ENCODE measurements at places on chromosomes 12 and 14.

GRCh38 chr12:110907583-110907982 is 12.8 kb downstream of the MYL2 start:
- DNase-seq = no peak

- DNase-seq = no peak
These were observed 380.0 kb downstream of the LRFN5 start for GRCh38 chr14:41986700-41987099.

- DNase-seq = no peak
These were observed 53.1 kb downstream of the SLCO1C1 start for GRCh38 chr12:20748198-20748597.

DNA sequence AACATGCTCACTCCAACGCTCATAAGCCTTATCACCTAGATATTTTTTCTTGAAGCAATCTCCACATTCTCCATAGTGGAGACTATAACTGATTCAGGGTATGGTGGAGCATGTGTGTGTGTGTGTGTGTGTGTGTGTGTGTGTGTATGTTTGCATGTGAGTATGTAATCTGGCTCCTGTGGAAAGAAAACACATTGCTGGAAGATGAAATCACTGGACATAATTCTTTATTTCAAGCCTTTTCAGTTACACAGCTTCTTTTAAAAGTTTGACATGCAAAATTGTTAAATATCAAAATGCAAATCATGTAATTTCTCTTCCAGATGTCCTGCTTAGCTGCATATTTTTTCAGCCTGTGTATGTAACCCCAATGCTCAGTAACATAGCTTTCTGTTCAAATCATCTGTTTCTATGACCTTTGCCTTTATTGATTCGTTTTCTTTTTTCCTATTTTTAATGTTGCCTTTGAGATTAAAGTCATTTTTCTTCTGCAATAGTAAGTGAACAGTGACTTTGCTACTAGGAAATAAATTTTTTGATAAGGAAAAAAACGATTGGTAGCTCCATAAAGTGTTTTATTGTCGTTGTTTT is 80.5 kb upstream of the BTG1 start:
- no peak for DNase-seq

DNA sequence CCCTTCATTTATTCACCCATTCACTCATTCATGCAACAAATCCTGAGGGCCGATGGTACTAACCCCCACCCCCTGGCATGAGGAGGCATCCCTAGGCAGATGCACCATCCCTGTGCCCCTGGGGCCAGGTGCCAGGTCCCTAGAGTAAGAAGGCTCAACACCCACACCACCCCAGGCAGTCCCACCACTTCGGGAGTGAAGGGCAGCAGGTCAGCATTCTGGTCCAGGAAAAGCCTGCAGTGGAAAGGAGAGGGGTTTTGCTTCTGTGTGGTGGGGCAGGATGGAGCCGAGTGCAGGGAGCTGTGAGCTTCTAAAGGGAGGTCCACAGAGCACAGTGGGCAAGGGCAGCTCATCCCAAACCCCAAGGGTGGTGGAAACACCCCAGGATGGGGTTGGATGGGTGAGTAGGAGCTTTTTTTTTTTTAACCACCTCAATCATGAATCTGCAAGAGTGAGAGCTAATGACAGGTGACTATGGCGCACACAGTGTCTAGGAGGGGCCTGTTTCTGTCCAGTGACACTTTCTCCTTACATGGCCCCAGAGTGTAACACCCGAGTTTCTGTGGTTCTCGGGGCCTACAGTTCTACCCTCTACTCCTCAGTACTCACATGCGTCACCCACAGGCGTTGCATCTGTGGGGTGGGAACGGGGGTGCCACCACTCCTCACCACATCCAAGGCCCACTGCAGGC is 414.3 kb downstream of the TMEM121 start:
- no peak for DNase-seq

GRCh38 chr12:1630133-1630826 is 1.2 kb downstream of the WNT5B start:
- DNase-seq = no peak

DNA sequence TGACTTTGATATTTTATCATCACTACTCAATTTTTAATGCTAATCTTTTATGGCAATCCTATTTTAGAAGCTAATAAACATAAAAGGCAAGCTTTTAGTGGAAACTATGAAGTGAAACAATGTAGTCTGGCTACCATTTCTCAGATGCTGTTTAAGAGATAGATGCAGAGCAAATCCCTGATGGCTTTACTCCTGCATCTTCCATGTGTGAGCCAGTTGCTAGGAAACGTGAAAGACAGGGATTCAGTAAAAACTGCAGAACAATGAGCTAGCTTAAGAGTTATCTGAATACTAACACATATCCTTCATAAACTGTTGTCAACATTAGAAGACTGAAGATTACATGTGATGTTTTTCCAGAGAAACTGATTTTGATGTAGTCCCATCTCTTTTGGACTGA is 112.6 kb downstream of the SLC2A13 start:
- no peak for DNase-seq

DNA sequence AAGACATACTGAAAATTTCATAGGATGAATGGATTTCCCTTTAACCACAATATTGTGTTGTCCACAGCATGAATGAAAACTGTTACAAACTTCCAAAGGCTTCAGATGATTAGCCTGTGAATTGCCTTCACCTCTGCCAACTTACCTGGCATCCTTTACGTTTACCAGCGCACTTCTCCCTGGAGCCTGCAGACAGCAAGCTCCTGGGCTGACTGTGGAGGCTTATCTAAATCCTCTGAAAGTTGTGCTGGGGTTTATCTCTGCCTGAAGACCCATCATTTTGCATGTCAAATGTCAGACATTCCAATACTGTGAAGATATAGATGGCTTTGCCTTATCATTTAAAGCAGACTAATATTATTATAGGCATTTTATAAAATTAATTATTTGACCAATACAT is 403.0 kb downstream of the SYT1 start:
- DNase-seq = no peak

Measured in activated T-cell treated with anti-CD3 and anti-CD28 coated beads for 4 hours (primary cell).